Prostate gland (tissue), 2 donors: ENCODE measurements at places on chromosomes 2 and 18. TPM values are rescaled to one million over a fixed set of nuclear protein-coding genes. Genes with fewer than 3 reads are reported as not detected.

The DNAJC27 gene
- total RNA-seq, result 9.2 TPM

GRCh38 chr2:8907764-8908288 is 70.4 kb upstream of the KIDINS220 start:
- H3K4me1 ChIP-seq, result no peaks in the 10 kb centered on the region
- no peak overlapping the region for H3K27ac ChIP-seq
- no peaks in the 10 kb centered on the region for H3K36me3 ChIP-seq
- DNase-seq, result no peak
- H3K4me3 ChIP-seq, result no peak overlapping the region

The CCDC141 gene
- total RNA-seq, result 8.6 TPM

DNA sequence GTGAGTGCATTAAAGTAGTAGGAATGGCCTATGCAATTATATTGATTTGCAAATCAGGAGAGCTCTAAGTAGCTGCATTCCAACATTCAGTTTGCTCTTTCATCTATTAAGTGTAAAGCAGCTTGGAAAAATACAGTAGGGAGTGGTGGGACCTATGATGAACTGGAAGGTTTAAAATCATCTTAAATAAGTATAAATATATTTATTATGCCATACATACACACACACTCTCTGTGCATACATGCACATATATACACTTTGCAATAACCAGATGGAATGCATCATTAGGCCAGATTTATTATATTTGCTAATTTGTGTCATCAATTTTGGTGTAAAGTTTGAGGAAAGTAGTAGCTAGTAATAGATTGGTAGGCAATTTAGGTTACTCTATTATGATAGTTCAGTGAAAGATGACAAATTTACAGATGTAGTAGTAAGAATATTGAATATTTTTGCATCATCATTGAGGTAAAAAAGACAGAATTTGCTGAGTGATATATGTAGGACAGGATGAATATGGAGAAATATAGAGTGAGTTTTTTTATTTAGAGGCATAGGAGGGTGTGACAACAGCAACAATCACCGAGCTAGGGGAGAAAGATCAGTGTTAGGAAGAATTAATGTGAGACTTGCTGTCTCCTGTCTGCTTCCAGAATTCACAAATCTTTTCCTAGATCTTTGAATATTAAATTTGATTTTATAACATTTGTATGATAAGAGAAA is 961.0 kb upstream of the CDH2 start:
- H3K4me3 ChIP-seq, result no peak overlapping the region
- H3K36me3 ChIP-seq, result no peaks in the 10 kb centered on the region
- no peak for DNase-seq
- H3K27ac ChIP-seq, result no peak overlapping the region
